ENCODE measurements at places on chromosomes 2 and 18. TPM values are rescaled to one million over a fixed set of nuclear protein-coding genes. Genes with fewer than 3 reads are reported as not detected.
A peak's percentile ranks its signal among the peaks of the same experiment; 100 is the strongest.

TDRD15 gene
- not detected for total RNA-seq

NT5DC4 gene
- not detected for total RNA-seq

HAAO gene
- total RNA-seq = 0.46 TPM

PRSS56 gene
- not detected for total RNA-seq

MC5R gene
- not detected for total RNA-seq

FAP gene
- 66.6 TPM for total RNA-seq

SULT1C4 gene
- not detected for total RNA-seq

TACR1 gene
- total RNA-seq = not detected

RESP18 gene
- total RNA-seq = not detected

MAB21L4 gene
- not detected for total RNA-seq

- no peak overlapping the region for H3K4me3 ChIP-seq
- no peak for DNase-seq
- peaks cover 2% of the 10 kb centered on the region for H3K27me3 ChIP-seq
Observed at GRCh38 chr2:100880036-100880435, 60.1 kb downstream of the NPAS2 start.

DNA sequence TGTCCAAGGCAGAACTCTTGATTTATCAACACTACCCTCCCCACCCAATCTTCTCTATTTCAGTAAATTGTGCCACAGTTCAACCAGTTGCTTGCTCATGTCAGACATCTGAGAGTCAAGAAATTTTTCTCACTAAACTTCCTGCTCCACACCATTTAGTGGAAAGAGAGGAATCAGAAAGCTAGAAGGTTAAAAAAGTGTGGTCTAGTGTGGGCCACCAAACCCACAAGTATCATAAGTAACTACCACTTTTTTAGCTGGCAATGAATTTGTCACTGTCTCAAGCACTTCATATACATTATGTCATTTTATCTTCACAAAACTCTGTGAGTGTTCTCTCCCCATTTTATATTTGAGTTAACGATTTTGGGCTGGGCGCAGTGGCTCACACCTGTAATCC is 16.6 kb upstream of the MSTN start:
- H3K27me3 ChIP-seq = peaks cover 3% of the 10 kb centered on the region
- H3K27ac ChIP-seq = no peak overlapping the region
- H3K36me3 ChIP-seq = no peaks in the 10 kb centered on the region
- DNase-seq = no peak
- H3K4me1 ChIP-seq = no peaks in the 10 kb centered on the region
- no peak overlapping the region for H3K4me3 ChIP-seq

- no peaks in the 10 kb centered on the region for H3K36me3 ChIP-seq
- no peak for DNase-seq
- no peaks in the 10 kb centered on the region for H3K4me1 ChIP-seq
- H3K4me3 ChIP-seq = no peak overlapping the region
- no peak overlapping the region for H3K27ac ChIP-seq
Observed at GRCh38 chr2:75954761-75955160, 244.0 kb upstream of the GCFC2 start.

GRCh38 chr2:9094117-9094516 is 90.6 kb upstream of the MBOAT2 start:
- H3K4me3 ChIP-seq = no peak overlapping the region
- H3K4me1 ChIP-seq = peaks cover 59% of the 10 kb centered on the region
- DNase-seq = no peak
- no peak overlapping the region for H3K27ac ChIP-seq
- peaks cover 4% of the 10 kb centered on the region for H3K27me3 ChIP-seq

- H3K27ac ChIP-seq = no peak overlapping the region
- H3K27me3 ChIP-seq = peaks cover 48% of the 10 kb centered on the region
- no peaks in the 10 kb centered on the region for H3K4me1 ChIP-seq
- no peak for DNase-seq
- H3K4me3 ChIP-seq = no peak overlapping the region
Observed at GRCh38 chr18:48074929-48075706, 144.7 kb upstream of the SMAD2 start.

DNA sequence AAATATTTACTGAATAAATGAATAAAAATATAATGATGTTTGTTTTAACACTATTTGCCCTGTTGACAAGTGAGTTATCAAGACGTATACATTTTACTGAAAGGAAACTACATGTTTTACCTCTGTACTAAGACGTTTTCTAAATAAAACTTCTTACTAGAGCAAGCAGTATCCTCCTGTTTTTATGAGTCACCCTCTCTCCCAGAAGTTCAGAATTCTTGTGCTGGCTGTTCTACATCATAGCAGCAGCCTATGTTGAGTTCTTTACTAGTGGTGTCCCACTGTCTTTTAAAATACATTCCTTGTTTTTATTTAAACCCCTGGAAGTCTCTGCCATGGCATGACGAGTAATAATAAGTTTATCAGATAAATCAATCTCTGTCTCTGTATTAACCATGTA is 297.4 kb downstream of the CALCRL start:
- H3K27me3 ChIP-seq = no peaks in the 10 kb centered on the region
- H3K27ac ChIP-seq = no peak overlapping the region
- H3K4me3 ChIP-seq = no peak overlapping the region
- DNase-seq = no peak
- no peaks in the 10 kb centered on the region for H3K36me3 ChIP-seq
- no peaks in the 10 kb centered on the region for H3K4me1 ChIP-seq

DNA sequence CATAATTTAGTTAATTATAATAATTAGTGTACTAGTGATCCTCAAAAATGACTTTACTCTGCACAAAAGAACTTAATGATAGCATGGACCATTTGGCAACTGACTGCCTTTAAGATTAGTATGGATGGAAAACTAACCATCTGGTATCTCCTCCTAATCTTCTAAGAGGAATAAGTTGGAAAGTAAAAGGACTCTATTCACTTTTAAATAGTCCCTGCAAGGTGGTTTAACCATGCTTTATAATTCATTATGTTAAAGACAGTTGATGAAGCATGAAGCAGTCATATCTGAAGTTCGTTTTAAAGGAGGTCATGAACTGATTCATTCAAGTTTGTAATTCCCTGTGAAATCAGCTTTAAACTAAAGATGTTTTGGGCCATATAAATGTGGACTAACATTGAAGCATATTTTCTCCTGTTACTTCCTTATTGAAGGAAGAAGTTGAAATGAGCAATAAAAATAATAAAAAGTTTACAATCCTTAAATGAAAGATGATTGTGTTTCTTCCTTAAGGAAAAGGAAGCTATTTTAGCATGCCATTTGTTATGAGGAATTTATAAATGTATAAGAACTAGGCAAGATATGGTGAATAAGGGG is 446.0 kb downstream of the XIRP2 start:
- H3K27me3 ChIP-seq = no peaks in the 10 kb centered on the region
- H3K36me3 ChIP-seq = no peaks in the 10 kb centered on the region
- no peak for DNase-seq
- H3K4me3 ChIP-seq = no peak overlapping the region

DNA sequence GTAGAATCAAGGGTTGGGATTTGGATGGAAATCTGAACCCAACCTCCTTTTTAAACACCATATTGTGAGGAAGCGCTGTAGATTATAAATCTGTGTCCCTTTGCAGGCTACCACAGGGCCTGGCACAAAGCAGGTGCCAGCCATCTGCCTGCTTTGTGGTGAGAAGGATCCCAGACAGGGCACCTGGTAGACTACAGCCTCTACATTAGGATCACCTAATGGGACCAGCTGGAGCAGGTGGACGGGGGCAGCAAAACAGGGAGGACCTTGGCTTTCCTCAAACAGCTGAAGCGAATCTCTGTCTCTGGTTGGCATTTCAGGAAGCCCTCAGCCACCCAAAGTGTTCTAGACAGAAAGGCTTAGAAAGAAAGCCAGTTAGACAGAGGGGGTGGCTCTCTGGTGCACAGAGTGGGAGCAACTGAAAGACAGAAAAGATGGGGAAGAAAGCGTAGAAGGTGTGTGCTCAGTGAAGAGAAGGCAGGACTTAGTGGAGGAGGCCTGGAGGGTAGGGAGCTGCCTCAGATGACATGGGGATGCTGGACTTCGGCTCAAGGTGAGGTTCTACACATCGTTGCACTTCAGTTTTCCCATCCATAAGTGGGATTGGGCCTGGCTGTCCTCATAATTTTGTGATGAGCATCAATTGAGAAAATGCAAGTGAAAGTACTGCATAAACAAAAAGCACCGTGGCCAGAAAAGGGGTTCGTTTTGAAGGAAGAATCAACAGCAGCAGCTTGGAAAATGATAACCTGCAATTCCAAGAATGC is 350.8 kb downstream of the CYRIA start:
- DNase-seq = no peak
- H3K36me3 ChIP-seq = peaks cover 6% of the 10 kb centered on the region
- H3K27me3 ChIP-seq = no peaks in the 10 kb centered on the region
- H3K27ac ChIP-seq = no peak overlapping the region

GRCh38 chr2:39139511-39140237 is 18.8 kb upstream of the SOS1 start:
- no peaks in the 10 kb centered on the region for H3K27me3 ChIP-seq
- H3K4me1 ChIP-seq = peaks cover 9% of the 10 kb centered on the region
- no peak overlapping the region for H3K4me3 ChIP-seq
- H3K27ac ChIP-seq = no peak overlapping the region

DNA sequence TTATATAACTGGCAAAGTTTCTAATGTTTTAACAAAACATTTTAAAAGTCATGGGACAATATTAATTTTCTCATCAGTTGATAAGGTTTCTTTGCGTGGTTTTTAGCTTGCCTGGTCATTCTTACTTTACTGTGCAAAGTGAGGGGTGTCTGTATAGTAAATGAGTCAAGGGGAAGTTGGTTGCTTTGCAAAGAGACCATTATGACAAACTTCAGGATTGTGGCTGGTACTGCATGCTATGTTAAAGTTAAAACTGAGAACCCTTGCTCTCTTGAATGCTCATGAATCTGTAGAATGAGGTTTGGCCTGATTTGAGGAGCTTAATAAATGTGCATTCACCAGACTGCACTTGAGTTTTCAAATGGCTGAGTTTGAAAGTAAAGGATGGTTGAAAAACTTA is 47.0 kb downstream of the COL4A4 start:
- no peak for DNase-seq
- H3K36me3 ChIP-seq = no peaks in the 10 kb centered on the region
- H3K4me1 ChIP-seq = peaks cover 20% of the 10 kb centered on the region
- no peak overlapping the region for H3K4me3 ChIP-seq
- H3K27me3 ChIP-seq = peaks cover 1% of the 10 kb centered on the region

DNA sequence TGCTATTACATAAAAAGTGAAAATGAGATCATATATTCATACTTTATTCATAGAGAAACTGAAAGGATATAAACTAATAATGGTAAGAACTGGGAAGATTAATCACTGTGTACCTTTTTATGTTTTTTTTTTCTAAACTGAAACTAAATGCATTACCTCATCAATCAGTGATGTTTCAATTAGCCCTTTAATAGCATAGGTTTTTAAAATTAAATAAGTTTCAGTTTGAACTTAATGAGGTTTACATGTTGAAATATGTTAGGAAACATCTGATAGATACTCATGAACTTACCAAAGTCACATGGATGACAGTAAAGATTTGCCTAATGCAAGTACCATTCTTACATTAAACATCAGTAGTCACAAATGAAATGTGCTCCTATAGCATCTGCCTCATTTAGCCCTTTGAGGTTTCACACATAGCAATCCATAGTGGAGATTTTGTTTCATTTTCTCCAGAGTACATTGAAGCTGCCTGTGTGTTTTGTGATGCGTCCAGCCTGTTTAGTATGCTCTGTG is 8.9 kb downstream of the MAPRE2 start:
- H3K27me3 ChIP-seq = no peaks in the 10 kb centered on the region
- H3K4me1 ChIP-seq = peaks cover 57% of the 10 kb centered on the region
- DNase-seq = no peak
- H3K4me3 ChIP-seq = peak overlapping the region; percentile 77
- H3K36me3 ChIP-seq = peaks cover 4% of the 10 kb centered on the region
- peak overlapping the region; percentile 76 for H3K27ac ChIP-seq

- no peak for DNase-seq
- H3K4me1 ChIP-seq = peaks cover 10% of the 10 kb centered on the region
- no peak overlapping the region for H3K4me3 ChIP-seq
- H3K27me3 ChIP-seq = peaks cover 31% of the 10 kb centered on the region
Observed at GRCh38 chr2:104846786-104847585, 6.9 kb upstream of the POU3F3 start.

- H3K4me3 ChIP-seq = no peak overlapping the region
- H3K36me3 ChIP-seq = no peaks in the 10 kb centered on the region
- no peak for DNase-seq
Observed at GRCh38 chr2:2849464-2850217, 518.6 kb upstream of the MYT1L start.

DNA sequence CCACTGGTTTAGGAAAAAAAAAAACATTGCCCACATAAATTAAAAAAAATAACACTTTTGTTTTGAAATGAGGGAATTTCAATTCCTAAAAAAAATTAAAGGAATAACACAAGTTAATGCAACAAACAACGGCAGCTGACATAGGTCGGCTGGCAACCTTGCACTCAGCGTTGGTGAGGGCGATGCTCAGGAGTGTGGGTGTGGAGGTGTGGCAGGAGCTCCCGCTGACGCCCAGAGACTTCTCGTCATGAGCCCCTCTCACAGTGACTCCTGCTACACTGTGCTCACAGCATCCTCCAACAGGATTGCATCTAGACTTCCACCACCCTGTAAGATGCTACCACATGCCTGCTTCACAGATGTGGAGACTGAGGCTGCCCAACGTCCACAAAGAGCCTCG is 150.3 kb upstream of the PXDN start:
- H3K27ac ChIP-seq = no peak overlapping the region
- H3K36me3 ChIP-seq = no peaks in the 10 kb centered on the region
- H3K27me3 ChIP-seq = no peaks in the 10 kb centered on the region

GRCh38 chr2:217852555-217853211 is 150.1 kb downstream of the TNS1 start:
- peaks cover 67% of the 10 kb centered on the region for H3K4me1 ChIP-seq
- no peak for DNase-seq
- peak overlapping the region; percentile 10 for H3K27ac ChIP-seq
- peaks cover 18% of the 10 kb centered on the region for H3K27me3 ChIP-seq
- H3K36me3 ChIP-seq = peaks cover 29% of the 10 kb centered on the region

DNA sequence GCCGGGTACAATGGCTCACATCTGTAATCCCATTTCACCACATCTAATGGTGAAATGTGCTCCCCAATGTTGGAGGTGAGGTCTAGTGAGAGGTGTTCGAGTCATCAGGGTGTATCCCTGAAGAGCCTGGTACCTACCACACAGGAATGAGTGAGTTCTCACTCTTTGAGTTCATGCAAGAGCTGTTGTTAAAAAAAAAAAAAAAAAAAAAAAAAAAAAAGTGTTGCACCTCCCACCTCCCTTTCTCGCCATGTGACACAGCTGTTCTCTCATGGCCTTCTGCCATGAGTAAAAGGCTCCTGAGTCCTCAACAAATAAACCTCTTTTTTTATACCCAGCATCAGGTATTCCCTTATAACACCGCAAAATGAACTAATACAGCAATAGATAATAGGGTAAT is 106.3 kb downstream of the C2orf74 start:
- peaks cover 29% of the 10 kb centered on the region for H3K36me3 ChIP-seq
- no peak overlapping the region for H3K4me3 ChIP-seq
- peaks cover 1% of the 10 kb centered on the region for H3K27me3 ChIP-seq
- DNase-seq = no peak
- peaks cover 13% of the 10 kb centered on the region for H3K4me1 ChIP-seq
- no peak overlapping the region for H3K27ac ChIP-seq

DNA sequence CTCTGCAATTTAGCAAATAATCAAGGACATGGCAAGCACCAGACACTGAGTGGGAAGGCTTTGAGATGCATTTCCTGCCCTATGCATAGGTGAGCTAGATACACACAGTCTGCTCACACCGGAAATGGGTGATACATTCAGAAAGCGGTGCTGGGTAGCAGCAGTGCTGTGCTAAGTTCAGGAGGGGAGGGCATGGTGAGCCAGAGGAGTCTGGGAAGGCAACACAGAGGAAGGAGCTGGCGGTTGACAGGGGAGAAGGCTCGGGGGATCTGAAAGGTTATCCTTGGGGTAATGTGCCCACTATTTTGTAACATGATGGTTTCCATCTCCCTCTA is 57.4 kb upstream of the EPAS1 start:
- H3K27me3 ChIP-seq = peaks cover 2% of the 10 kb centered on the region
- no peak overlapping the region for H3K4me3 ChIP-seq
- no peak overlapping the region for H3K27ac ChIP-seq
